ENCODE measurements at places on chromosomes 1 and 21.

GRCh38 chr1:65066419-65066765 lies 81.6 kb upstream of the AK4 start:
- no peak for DNase-seq

GRCh38 chr1:82517586-82517985 lies 716.9 kb downstream of the ADGRL2 start:
- DNase-seq: no peak

DNA sequence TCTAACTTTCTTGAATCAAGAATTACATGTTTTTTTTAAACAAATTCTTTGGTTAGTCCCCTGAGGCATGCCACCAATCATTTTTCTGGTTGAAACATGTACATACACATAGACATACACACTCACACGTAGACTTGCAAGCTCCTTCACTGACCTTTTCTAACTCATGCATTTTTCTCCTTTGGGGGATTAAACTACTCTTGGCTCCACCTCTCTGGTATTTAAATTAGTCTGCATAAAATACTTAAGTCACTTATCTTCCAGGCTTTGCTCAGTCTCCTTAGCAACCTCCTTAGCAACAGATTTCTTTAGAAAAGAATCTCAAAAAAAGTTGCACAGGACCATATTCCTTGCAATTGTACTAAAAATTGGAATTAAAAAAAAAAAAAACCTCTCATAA lies 440.9 kb upstream of the LRRC7 start:
- no peak for DNase-seq

DNA sequence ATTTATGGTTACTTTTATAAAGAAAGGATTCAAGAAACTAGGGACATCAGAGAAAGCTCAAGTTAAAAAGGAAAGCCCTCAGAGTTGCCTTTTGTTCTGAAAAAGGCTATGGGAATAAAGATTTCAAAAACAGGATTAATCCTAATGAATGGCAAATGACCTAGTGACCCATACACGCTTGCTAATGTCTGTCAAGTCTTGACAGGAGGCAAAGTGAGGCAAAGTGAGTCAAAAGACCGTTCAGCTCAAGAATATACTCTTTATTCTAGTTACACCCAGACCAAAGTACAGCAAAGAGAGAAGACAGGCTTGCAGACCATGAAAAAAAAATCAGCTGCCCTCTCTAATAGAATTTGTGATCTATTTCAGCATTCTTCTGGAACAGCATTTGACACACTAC lies 3.5 kb downstream of the ZNF436 start:
- DNase-seq: no peak

DNA sequence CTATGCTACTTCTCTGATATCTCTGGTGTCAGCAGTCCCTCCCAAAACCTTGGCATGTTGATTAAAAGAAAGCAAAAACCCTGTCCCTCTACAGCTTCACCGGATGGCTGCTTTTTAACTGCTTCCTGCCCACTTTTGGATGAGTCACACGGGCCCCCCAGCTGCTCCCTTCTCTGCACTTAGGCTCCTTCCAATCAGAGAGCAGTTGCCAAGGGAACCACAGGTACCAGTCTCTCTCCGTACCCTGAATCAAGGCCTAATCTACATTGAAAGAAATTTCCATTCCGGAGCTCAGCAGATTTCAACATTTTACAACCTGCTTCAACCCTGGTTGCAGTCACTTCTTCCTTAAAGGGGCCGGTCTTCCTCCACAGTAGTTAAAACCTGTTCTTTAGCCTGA lies 70.6 kb upstream of the GJB5 start:
- DNase-seq: no peak

DNA sequence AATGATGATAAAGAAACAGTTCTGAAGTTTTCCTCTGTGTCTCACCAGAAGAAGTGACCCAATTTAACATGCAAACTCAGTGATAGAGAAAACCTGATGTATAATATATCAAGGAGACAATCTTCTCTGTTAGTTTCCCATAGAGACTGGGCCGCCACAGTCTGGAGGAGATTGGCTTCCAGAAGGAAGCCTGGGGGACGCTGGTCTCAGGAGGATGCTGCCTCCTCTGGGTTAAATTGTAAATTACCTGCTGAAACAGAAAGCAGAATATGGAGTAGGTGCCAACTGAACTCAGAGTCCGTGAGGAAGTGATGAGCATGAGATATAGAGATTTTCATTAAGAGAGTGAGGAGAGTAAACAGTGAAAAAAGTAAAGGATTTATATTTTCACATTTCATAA lies 15.8 kb downstream of the OR14I1 start:
- no peak for DNase-seq

DNA sequence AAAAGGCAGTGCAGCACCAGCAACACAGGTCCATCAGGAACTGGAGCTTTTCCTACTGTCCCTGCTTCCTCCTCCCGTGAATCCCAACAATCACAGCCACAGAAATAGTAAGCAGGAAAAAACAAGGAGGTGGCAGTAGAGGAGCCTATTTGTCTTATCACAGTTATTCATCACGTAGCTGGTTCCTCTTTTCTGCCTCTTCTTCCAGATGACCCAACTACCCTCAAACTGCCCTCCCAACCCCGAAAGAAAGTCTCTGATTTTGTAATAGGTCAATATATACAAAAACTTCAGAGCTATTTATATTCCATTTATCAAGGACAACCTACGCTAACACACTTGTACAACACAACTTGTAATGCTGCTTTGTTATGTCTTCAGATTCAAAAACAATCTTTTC lies 21.4 kb downstream of the GNB1 start:
- DNase-seq: no peak

DNA sequence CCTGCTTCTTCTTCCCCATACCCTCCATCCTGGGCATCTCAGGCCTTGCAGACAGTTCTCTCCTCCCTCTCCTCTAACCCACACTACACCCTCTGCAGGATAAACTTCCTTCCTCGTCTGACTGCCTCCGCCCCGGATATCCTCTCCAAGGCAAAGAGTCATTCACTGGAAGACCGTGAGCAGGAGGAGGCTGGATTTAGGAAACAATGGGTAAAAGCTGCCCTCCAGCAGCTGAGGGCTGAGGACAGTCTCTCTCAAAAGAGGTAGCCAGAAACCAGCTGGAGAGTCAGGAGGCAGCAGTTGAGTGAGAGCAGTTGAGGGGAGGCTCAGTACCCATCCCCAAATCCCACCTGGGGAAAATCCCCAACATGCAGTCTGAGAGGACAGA lies 1.4 kb downstream of the CSRP1 start:
- no peak for DNase-seq

DNA sequence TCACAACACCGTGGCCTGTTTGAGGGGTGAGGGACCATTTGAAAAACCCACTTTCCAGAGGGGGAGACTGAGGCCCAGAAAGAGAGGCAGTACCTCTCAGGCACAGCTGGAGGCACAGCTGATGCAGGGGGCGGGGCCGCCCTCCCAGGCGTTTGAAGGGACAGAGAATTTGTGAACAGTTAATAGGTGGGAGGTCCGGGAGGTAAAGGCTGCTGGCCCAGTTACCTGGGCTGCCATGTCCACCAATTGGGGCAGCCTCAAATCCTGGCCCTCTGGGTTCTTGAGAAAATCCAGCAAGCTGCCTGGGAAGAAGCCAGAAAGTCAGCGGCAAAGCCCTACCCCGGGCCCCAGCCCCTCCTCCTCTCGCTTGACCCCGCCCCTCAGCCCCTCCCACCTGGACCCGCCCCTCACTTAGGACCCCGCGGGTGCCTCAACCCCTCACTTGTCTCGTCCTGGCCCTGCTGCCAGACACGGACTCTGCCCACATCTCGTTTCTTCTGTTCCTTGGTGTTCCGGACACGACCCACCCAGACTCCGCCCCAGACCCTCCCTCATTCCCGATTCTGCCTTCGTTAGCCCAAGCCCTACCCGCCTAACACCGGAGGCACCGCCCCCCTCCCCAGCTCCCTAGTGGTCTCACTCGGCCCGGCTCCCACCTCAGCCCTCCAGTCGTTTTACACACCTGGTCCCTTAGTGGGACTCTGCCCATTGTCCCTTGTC lies 10.8 kb upstream of the AHDC1 start:
- DNase-seq: no peak

GRCh38 chr1:160058087-160058486 lies 11.9 kb downstream of the KCNJ10 start:
- DNase-seq: no peak

- no peak for DNase-seq
These were observed 205.6 kb upstream of the KAZN start for GRCh38 chr1:14392859-14393365.

DNA sequence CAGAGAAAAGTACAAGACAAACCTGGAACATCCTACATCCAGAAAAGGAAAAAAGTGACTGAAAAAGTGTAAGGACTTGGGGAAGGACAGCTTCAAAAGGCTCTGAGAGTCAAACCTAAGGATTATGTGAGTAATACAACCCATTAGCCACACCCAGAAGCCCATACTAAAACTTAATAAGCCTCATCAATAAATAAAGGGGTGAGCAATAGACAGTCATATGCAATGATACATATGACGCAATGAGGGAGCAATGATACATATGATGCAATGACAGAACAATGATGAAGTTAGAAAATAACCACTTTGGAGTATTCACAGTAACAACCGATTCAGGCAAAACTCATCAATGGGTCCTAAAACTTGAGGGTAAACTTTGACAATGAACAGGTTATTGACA lies 50.1 kb downstream of the BRWD1 start:
- DNase-seq: no peak

- DNase-seq: no peak
These were observed 8.9 kb downstream of the C1orf115 start for GRCh38 chr1:220699044-220699443.

Measured in stimulated activated CD4-positive, alpha-beta T cell treated with anti-CD3 and anti-CD28 coated beads, TNF-alpha, amount 100 ng/mL, for 48 hours (primary cell).